AG09309 (cell line): ENCODE measurements at places on chromosomes 7 and 10.

GRCh38 chr7:156064971-156065386, 252.7 kb upstream of the SHH start:
- no peak for DNase-seq

DNA sequence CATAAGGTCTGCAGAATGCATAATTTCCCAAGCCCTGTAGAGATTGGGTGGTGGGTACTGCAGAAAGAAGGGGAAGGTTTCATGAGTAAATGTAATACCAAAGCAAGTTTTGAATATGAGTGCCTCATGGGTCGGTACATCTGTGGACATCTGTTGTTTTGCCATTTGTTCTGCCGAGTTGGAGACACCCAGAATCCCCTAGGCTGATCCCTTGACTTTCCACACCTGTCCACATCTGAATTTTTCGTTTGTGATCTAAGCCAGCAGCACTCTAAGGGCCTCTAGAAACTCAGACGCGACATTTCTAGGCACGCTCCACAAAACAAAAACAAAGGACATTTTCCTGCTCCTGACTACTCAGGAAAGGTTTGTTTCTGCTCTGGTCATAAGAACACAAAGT, 11.7 kb upstream of the SLF2 start:
- no peak for DNase-seq

DNA sequence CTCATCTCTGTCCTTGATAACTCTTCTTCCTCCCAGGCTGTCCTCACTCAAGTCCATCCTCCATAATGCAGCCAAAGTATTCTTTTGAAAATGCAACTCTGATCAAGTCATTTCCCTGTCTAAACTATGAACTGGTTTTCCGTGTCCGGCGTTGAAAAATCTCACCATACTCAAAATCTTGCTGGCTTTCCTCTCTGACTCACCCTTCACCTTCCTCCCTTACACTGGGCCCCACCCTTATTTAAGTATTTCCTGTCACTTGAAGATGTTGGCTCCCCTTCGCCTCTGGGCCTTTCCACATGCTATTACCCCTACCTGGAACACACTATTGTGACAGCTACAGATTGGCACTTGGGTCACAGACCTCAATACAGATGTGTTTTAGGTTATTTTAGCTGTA, 515.6 kb downstream of the INHBA start:
- no peak for DNase-seq

DNA sequence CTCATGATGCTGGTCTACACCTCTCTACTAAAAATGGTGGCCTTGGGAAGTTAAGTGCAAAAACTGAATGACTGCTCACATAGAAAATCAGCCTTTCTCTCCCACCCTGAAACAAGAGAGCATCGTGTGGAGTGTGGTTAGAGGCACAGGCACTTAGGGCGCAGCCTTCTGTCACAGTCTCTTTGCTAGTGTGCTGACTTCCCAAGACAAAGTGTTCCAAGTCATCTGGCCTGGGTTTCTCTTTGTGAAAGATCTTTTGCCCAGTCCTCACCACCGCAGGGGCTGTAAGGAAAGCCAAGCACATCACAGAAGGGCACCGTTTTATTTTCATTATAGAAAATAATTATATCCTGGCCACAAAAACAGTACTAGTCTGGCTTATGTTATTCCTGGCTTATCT, 12.5 kb downstream of the STN1 start:
- DNase-seq, result no peak

- DNase-seq, result no peak
These were observed 6.5 kb downstream of the FOXL3 start for GRCh38 chr7:296373-296945.

GRCh38 chr10:116287906-116288501, 15.0 kb upstream of the GFRA1 start:
- DNase-seq, result peak; percentile 24

DNA sequence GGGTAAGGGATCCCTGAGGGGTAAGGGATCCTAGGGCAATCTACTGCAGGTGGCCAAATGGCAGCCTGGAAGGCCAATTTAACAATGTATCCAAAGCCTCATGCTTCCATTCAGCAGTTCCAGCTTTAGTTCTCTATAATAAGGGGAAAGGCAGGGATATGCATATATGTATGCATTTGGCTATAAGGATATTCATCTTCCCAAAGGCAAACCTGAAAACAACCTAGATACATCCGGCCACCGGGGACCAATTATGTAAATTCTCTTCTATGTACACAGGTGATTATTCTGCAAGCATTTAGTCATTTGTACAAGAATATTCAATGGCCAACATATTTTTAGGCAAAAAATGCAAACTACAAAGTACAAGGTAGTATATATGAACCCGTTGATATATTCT, 26.7 kb downstream of the PSAP start:
- DNase-seq, result no peak

DNA sequence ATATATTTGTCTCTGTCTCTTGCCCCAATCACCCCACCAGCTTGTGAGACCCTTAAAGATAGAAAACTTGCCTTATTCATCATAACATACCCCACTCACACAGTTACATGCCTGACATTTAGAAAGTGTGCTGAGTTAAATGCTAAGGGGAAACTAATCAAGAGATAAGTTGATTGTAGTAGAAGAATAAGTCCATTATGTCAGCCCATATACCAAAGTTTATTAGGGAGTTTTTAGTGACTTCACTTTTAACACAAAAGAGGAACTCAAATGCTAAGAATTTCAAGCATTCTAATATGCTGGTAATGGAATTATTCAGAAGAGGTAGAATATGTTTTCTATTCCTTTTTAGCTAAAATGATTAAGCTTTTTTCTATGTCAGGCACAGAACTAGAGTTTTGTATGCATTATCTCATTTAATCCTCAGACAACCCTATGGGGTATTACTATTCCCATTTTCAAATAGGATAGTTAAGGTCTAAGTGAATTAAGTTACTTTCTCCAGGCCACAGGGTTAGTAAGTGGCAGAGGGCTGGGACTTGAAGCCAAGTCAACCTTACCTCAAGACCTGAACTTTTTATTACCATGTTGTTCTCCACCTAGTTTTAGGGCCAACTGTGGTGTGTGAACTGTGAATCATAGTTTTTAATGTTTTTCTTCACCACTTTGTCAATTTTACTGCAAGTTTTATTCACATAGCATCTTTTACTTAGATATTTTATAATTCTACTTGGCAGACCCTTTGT, 19.6 kb downstream of the ASAH2 start:
- DNase-seq, result no peak

- no peak for DNase-seq
These were observed 782.0 kb downstream of the SUGCT start for GRCh38 chr7:40916813-40917212.

- no peak for DNase-seq
These were observed 605.8 kb downstream of the PTPRN2 start for GRCh38 chr7:157981778-157982177.

GRCh38 chr10:49571388-49571787, 32.5 kb upstream of the ERCC6 start:
- no peak for DNase-seq

DNA sequence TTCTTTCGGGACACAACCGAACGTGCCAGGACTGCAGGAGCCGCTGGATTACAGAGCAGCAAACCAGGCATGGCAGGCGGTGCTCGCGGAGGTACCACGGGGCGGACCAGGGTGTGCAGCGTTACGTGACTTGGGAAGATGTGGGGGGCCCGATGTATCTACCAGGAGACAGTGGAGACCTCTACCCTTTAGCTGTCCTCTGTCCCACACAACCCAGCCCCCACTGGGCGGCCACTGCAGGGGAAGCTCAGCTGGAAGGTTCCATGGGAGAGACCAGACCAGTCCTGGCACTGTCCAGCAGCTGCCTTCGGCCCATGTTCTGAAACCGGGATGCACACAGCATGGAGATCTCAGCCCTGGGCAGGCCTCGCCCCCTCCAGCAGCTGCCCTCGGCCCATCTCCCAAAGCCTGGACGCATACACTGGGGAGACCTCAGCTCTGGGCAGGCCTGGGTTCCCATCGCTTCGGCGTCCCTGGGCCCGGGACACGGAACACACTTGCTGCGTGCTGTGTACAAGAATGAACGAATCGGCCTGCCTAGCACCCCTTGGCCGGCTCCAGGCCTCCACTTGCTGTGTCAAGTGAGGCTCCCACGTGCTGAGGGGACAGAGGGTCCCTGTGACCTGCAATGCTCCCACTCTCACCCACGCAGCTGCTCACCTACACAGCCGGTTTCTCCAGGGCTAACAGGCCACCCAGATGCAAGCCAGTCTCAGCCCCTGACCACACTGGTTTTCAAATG, 177.4 kb downstream of the ELFN1 start:
- no peak for DNase-seq

DNA sequence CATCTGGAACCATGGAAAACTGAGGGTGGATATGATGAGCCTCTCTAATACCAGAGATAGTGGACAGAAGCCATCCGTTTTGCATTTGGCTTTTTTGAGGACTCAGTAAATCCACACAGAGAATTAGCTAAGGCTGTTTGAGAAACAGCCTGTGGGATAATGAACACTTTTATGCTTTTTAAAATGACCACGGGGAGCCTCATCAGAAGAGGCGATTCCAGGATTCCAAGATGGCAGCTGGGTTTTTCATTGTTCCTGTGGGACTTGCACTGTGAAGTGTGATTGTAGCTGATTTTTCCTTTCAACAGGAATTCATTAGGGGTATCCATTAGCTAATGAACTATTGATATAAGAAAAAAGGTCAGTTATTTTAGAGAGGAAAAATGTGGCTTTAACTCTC, 353.2 kb downstream of the AUTS2 start:
- no peak for DNase-seq

GRCh38 chr10:52755297-52756062, 17.1 kb downstream of the MBL2 start:
- peak; percentile 73 for DNase-seq

DNA sequence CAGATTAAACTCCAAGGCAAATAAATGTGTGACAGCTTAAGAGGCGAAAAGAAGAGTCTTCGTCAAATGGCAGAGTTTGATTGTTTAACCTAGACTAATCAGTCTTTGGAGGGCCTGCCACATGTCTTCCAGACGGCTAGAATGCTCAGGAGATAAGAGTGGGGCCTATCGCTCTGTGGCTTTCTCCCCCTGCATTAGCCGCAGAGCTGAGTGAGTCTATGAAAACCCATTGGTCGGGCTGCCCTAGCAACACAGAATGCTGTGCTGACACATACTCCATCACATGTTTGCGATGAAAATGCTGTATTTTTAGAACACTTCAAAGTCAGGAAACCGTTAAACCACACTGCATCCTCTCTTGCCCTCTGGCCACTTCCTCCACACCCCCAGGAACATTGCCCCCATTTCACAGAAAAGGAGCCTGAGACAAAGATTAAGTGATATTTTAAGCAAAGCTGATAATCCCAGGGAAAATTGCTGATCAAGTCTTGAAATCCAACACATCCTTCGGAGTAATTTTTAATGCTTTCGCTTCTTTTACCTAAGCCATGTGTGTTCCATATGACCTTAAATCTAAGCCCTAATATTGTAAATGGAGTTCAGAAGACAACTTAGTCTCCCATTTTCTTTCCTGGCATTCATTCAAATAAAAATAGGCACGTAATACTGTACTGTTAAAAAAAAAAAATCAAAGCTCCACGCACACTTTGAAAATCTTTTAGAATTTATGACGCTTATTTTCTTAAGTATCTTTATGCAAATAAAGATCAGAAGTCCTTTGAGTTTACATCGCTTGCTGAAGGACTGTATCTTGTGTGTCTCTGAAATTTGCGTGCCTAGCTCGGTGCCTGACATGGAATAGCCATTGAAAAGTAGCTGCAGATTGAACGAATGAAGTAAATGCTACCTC, 161.2 kb downstream of the CELF2 start:
- DNase-seq, result peak; percentile 3

GRCh38 chr10:95308389-95309302, 17.8 kb upstream of the PDLIM1 start:
- peak; percentile 95 for DNase-seq

GRCh38 chr7:112255388-112255720, 48.9 kb downstream of the ZNF277 start:
- DNase-seq, result no peak

- no peak for DNase-seq
These were observed 42.9 kb upstream of the MMD2 start for GRCh38 chr7:5001911-5002310.

DNA sequence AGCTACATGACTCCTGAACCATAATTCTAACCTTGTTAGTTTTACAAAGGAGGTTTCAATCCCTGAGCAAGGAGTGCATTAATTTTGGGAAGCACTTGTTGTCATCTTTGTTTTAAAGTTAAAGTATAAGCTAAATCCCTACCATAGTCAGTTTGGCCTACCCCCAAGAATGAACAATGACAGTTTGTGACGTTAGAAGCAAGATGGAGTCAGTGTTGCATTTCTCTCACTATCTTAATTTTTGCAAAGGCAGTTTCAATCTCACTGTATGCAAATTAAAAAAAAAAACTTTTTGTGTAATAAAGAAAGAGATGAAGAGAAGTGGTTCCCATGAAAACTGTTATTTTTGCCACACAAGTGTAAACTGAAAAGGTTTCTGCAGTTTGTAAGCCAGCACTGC, 50.7 kb upstream of the PIK3AP1 start:
- no peak for DNase-seq

DNA sequence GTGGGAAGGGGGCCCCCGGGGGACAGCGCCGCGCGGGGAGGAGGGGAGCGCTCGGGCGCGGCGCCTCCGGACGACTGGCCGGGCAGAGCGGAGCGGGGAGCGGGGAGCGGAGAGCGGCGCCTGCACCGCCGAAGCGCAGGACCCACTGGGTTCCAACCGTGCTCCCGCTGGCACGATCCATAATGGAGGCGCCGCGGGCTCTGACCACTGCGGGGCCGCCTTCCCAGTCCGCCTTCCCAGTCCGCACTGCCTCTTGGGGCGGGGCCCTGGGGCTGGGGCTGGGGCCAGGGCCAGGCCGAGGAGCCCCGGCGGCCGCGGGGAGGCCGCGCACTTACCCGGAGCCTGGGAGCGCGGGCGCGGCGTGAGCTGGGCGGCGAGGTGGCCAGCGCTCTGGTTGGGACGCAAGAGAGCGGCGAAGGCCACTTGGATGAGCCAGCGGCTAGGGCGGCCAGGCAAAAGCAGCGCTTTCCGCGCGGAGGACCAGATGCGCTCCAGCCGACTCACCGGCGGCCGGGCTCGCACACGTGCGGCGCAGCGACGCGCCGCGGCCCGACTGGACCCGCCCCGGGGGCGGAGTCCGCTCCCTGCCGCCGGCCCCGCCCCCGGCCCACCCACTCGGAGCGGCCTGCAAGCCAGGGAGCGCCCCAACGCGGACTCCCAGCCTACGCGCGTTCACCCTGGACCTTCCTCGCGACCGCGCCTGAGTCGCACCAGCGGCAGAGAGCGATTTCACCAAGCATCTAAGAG, at the start of gene PUS7:
PUS7 (minus strand) TSS at position 555 of the 747 bp plus-strand sequence. CDS start 13,759 bp downstream, outside the sequence.
- peak; percentile 48 for DNase-seq
